NCI-H748 treated with DMSO at 0.1 percent for 48 hours (cell line): ENCODE measurements at places on chromosomes 3 and 15.

GRCh38 chr15:67195305-67195704 lies 59.2 kb downstream of the AAGAB start:
- DNase-seq = no peak

- DNase-seq = no peak
Observed at GRCh38 chr3:41580274-41580959, 381.1 kb downstream of the CTNNB1 start.

- no peak for DNase-seq
Observed at GRCh38 chr3:123018683-123019082, 8.9 kb downstream of the SEMA5B start.

DNA sequence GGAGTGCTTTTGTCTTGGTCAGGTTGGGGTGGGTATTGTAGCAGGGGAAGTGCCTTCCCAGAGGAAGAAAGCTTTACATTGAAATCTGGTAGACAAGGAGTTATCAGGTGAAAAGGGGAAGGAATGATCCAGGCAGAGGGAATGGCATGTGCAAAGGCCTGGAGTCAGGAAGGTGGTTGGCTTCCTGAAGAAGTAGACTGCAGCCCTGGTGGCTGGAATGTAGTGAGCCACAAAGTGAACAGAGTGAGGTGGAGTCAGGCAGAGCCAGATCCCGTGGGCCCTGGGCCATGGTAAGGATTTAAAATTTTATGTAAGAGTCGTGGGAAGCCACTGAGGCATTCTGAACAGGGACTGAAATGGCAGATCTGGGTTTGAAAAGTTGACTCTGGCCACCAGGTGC lies 58.3 kb downstream of the RAB11A start:
- DNase-seq = no peak

GRCh38 chr3:171996178-171996817 lies 43.1 kb upstream of the FNDC3B start:
- DNase-seq = no peak

DNA sequence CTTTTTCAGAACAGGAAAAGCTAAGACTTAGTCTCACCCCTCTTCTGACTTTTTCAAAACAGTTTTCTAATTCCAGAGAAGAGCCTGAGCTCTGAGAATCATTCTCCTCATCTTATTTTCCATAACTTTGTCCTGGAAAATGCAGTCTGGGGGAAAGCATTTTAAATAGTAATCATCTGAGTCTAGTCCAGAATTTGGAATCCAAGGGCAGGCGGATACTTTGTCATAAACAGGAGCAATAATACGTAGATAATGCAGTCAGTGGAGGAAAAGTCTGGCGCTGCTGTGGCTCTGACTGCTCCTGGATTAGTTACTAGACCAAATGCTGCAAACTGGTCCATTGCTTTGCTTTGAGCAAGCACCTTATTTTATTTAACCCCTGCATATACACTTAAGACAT lies 285.0 kb downstream of the THSD4 start:
- no peak for DNase-seq

GRCh38 chr3:130821806-130822205 lies 72.1 kb upstream of the ATP2C1 start:
- no peak for DNase-seq

DNA sequence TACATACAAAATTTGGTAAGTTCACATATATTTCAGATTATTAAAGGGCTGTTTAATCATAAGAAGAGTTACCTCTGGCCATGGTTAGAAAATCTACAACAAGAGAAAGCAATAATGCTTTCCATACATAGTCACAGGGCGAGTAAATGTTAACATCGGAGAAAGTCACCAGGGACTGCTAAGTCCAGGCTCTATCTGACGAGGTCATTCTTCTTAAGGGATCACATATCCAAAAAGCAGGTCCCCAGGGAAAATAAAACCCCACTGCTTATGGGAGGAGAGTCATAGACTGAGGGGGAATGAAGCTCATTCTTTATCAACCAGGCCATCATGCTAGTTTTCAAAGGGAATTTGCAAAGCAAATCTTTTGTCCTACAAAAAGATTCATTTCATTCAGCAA lies 3.1 kb downstream of the PCYT1A start:
- DNase-seq = no peak

DNA sequence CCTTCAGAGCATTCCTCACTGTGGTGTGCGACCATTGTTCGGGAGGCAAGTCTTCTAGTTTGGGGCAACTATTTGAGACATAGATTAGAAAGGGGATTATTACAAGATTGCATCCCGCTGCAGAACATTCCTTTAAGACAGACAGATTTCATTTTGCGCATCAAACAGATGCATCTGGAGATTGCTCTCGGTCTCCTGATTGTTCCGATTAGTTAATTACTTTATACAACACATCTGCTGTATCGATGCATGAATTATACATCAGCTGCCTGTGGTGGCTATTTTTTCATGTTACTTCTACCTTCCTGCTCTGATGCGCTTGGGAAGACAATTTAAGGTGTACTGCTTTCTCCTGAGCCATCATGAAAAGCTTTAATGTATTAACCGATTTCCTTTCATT lies 10.0 kb downstream of the SATB1 start:
- no peak for DNase-seq

DNA sequence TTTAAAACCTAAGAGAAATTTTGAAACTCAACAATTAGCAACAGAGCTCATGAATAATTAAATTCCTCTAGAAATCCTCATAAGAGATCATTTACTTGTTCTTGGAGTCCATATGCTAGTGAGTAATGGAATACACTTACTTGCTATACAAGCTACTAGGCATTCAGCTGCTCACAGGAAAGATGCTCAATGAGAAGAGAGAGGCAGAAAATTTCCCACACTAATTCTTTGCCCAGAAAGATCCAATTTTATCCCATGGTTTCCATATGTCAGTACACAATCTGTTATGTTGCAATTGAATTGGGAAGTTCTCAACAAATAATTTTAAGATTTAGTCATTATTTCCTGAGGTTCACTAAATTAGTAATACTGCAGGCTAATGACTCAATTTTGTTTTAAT lies 310.4 kb downstream of the RYR3 start:
- DNase-seq = no peak
